Thyroid gland (tissue), 4 donors: ENCODE measurements at places on chromosomes 7 and 10. TPM values are rescaled to one million over a fixed set of nuclear protein-coding genes. Genes with fewer than 3 reads are reported as not detected.

SLC39A12 gene
- not detected for total RNA-seq

CYP2C19 gene
- total RNA-seq: not detected

FRAT2 gene
- 22.1 TPM for total RNA-seq

INSYN2A gene
- not detected for total RNA-seq

MBL2 gene
- total RNA-seq: not detected

FGFBP3 gene
- 0.96 TPM for total RNA-seq

ZNF365 gene
- not detected for total RNA-seq

AKR1C8 gene
- total RNA-seq: not detected

SLC26A5 gene
- total RNA-seq: 3.8 TPM

ZNF425 gene
- total RNA-seq: 3.3 TPM

- DNase-seq: no peak
Observed at GRCh38 chr10:93630625-93631557, 18.6 kb downstream of the PDE6C start.

- DNase-seq: no peak
Observed at GRCh38 chr7:148633761-148634160, 43.2 kb downstream of the C7orf33 start.

- DNase-seq: peak; percentile 14
Observed at GRCh38 chr10:15744217-15744865, 24.6 kb upstream of the ITGA8 start.

DNA sequence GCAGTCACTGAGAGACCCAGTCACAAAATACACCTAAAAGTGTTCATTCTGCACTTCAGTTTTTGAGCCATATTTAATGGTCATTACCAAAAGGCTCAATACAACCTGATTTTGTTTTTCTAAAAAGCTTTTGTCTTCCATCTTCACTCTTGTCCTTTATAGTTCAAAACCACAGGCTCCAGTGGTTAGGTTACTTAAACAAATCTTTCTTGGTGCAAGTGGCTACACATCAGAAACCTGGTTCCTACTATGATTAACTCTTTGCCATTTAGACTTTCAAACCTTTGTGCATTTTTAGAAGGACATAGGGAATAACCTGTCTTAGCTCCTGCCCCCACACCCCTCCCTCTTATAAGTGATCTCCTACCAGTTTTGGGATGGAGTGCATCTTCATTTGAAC lies 135.8 kb downstream of the STRA8 start:
- no peak for DNase-seq

GRCh38 chr7:106862317-106863089 lies 2.6 kb upstream of the PIK3CG start:
- no peak for DNase-seq

GRCh38 chr10:17912754-17913153 lies 39.0 kb upstream of the SLC39A12 start:
- no peak for DNase-seq

DNA sequence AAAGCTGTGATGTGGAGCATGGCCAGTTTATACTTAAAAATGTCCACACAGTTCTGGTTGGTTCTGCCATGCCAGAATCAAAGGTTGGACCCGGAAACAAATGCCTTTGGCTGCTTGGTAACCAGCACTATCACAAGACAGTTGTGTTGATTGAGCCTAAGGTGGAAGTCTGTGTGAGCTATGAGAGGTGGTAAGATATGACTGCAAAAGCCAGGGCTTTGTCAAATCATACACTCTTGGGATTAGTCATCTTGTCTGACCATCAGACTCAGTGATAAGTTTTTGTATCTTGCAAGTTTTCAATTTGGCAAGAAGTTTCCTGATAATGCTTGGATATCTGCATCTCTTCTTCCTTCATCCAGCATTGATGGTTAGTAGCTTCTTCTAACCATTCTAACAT lies 35.5 kb downstream of the GPR141 start:
- no peak for DNase-seq

GRCh38 chr10:100372415-100373297 lies 25.6 kb downstream of the SCD start:
- DNase-seq: no peak

DNA sequence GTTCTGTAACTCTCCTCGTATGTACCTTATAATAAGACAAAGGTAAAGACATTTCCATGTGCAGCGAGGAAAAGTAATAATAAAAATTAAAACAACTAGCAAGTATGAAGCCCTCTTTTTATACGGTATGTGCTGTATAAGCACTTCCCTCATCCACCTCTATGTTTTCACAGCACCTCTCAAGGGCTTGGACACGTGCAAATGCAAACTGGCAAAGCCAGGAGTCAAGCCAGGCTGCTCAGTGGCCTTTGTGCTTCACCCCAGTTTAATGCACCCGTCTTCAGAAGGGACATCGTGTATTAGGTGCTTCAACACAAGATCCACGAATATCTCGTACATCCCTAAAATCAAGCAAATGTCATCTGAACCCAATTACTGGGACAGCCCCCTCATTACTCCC lies 1.3 kb upstream of the DGKI start:
- DNase-seq: peak; percentile 75

DNA sequence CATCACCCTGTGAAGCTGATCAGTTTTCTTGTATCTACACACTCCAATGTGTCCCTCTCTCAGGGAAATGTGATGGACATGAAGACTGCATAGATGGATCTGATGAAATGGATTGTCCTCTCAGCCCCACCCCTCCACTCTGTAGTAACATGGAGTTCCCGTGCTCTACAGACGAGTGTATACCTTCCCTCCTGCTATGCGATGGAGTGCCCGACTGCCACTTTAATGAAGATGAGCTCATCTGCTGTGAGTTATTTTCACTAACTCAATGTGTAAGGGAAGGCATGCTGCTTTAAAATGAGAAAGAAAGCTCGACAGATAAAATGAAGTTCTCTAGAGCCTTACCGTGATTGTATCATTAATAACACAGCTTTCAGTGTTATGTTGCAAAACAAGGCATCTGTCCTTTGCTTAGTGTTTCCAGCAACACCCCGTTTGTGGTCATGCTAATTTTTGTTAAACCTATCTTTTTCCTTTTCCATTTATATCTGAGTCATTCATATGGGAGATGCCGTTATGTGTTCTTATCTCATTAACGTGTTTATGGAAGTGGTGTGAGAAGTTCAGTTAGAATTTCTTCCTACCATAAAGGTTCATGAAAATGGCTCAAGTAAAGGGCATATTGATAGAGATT lies 220.9 kb upstream of the PLXDC2 start:
- no peak for DNase-seq

DNA sequence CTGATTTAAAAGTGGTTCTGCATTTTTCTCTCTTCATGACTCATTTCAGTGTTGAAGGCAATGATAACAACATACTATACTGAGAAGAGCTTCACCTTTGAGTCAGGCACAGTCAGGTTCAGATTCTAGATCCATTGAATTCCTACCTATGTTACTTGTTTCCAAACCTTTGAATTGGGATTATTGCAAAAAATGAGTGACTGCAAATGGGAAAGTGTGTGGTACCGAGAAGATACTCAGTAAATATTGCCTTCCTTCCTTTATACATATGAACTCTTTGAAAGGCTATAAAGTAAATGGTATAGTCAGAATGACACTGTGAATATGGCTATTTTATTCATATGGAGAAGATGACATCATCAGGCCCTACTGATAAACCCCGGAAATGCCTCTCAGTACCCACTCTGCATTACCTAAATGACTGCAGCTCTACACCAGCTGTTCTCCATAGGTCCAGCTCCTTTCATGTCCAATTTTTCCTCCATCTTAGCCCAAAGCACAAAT lies 66.7 kb upstream of the FGL2 start:
- DNase-seq: no peak

- DNase-seq: peak; percentile 32
Observed at GRCh38 chr10:109875828-109876821, 47.2 kb downstream of the XPNPEP1 start.

- DNase-seq: no peak
Observed at GRCh38 chr7:114916261-114916892, 5.5 kb upstream of the MDFIC start.

DNA sequence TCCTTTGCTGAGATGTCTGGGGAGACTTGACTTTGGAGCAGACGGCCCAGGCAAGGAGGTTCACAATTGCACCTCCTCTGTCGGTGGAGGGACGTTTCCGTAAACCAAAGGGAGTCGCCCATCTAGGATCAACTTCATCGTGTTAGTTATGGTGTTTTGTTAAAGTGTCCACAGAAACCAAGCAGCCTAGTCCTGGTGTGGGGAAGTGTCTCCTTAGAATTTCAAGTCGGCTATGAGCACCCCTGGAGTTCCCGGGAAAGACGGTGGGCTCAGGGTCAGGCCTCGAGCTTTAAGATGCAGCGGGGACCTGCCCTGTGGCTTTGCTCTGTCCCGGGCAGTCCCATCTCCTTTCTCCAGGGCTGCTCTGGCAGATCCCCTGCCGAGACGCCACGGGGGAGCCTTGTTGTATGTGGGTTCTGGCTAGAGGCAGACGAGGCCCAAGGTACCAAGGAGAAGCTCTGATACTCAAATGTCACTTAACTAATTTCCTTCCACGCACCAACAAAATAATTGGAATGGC lies 319.2 kb downstream of the ADARB2 start:
- DNase-seq: no peak

GRCh38 chr7:128030263-128030653 lies 979 bp downstream of the LRRC4 start:
- DNase-seq: no peak

DNA sequence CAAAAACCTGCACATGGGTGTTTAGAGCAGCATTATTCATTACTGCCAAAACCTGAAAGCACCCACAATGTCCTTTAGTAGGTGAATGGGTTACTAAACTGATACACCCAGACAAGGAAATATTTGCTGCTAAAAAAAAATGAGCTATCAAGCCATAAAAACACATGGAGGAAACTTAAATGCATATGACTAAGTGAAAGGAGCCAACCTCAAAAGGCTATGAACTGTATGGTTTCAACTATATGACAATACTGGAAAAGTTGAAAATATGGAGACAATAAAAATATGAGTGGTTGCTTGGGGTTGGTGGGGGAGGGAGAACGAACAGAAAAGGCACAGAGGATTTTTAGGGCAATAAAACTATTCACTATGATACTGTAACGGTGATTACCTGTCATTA lies 291.0 kb downstream of the TNS3 start:
- DNase-seq: no peak

DNA sequence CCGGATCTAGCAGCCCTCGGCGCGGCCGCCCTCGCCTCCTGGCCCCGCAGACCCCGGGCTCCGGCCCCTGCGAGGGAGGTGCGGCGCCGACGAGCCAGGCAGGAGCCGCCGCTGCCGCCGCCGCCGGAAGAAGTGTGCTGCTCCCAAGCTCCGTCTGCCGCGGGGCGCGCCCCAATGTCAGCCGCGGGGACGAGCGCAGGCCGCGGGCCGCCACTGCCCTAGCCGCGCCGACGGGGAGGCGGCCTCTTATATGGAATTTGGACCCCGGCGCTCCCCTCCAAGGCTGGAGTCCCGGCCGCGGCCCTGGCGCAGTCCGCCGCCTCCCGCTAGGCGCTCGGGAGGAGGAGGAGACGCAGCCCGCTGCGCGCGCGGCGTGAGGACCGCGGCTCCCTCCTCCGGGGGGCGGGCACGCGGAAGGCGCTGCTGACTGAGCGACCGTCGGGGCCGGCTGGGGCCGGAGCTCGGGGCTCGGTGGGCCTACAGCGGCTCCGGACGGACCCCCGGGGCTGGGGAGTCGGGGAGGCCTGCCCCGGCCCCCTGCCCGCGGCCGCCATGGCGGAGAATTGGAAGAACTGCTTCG lies at the start of gene TRIM8:
TRIM8 (plus strand) TSS at position 414 of the 580 bp plus-strand sequence; CDS start at position 553, 139 bp downstream.
- DNase-seq: peak; percentile 70

GRCh38 chr10:10209167-10209566 lies 808.5 kb upstream of the CELF2 start:
- DNase-seq: no peak

- no peak for DNase-seq
Observed at GRCh38 chr10:98519841-98520240, 73.1 kb upstream of the HPS1 start.

GRCh38 chr7:101179117-101179516 lies 976 bp downstream of the NAT16 start:
- no peak for DNase-seq

GRCh38 chr7:47594406-47594805 lies 12.5 kb upstream of the TNS3 start:
- no peak for DNase-seq

DNA sequence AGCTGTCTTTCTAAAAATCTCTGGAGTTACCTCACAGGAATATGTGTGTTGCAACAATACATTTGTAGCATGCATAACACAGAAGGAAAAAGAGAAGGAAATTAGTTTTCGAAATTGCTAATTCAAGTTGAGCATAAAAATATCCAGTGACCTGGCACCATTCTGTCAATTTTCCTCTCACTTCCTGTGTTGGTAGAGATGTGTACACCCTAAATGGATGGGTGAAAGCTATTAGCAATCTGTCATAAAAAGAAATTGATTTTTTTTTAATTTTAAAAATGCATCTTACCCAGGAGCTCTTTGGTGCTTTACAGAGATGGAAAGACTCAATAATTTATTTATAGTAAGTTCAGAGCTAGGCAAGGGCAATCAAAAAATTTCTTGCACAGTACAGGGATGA lies 333.3 kb upstream of the TMEM229A start:
- no peak for DNase-seq

DNA sequence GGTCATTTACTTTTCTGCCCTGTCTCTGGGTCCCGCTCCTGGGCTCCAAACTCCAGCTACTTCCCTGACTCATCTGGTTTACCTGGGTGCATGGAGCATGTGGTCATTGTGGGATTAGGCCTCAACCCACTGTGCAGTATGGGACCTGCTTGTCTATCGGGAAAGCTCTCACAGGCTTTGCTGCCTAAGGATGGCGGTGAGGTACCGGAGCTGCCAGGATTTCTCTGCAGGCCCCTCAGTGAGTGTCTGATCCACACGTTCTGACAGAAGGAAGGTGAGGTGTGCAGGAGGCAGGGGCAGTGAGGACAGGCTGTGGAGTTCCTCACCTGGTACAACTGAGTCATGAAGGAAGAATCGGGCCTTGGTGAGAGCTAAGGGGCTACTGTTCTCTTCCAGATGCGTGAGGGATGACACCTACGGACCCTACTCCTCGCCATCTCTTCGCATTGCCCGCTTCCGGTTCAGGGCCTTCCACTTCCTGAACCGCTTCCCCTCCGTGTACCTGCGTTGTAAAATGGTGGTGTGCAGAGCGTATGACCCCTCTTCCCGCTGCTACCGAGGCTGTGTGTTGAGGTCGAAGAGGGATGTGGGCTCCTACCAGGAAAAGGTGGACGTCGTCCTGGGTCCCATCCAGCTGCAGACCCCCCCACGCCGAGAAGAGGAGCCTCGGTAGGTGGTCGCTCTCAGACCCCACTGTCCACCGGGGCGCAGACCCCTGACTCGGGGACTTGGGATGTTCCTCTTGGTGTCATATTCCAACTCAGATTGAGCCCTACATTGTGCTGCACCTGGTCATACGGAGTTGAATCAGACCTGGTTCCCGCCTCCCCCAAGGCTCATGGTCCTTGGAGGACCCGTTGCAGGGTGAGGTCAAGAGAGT lies 56.7 kb downstream of the C10orf120 start:
- no peak for DNase-seq

DNA sequence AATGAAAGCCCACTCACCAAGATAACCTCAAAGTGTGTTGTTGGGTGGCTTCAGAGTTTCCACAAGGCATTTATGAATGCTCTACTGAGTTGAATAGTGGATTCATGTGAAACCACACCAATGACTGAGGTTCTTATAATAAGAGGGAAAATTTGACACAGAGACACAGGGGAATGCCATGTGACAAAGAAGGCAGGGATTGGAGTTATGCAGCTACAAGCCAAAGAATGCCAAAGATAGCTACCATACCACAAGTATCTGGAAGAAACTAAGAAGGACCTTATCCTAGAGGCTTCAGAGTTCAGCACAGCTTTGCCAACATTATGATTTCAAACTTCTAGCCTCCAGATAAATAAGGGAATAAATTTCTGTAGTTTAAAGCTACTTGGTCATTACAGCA lies 68.0 kb upstream of the PCDH15 start:
- DNase-seq: no peak

GRCh38 chr10:4315551-4315950 lies 510.5 kb upstream of the AKR1E2 start:
- peak; percentile 6 for DNase-seq
